Activated CD8-positive, alpha-beta memory T cell treated with anti-CD3 and anti-CD28 coated beads for 1 hour (primary cell): ENCODE measurements at places on chromosomes 3 and 15.

GRCh38 chr3:197352382-197352781 lies 54.0 kb upstream of the DLG1 start:
- DNase-seq = no peak

DNA sequence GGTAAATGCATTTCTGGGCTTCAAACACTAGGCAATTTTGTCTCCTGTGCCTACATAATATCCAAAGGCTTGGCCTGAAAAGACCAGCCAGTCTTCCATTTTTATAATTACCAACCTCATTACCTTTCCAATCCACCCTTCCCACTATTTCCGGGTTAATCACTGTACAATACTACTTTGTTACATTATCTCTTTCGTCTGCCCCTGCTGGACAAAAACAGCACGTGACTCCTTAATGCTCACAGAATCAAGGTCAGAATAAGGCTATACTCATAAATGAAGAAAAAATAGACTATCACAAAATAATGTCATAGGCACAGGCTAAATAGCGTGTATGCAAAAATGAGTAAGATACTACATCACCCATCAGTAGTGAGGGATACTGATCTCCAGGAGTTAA lies 40.1 kb downstream of the ABI3BP start:
- no peak for DNase-seq

GRCh38 chr15:40436116-40436891 lies 4.4 kb upstream of the BAHD1 start:
- DNase-seq = no peak

DNA sequence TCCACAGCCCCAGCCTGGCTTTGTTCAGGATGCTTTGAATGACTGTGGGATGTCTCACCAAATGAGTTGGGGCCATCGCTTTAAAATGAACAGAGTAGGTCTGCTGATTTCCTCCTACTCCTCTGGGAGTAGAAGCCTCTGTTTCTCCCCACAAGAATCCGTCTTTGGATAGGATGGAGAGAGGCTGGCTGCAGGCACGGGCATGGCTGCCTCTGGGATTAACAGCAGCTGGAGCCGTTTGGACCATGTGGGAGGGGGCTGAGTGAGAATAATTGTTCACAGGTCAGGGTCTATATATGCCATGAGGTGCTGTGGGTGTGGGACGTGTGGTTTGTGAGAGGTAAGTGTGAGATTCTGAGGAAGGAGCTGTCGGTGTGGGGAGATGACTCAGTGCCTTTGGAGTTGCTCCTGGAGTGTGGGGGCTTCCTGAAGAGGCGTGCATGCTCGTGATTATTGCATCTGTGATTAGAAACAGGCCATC lies 48.0 kb upstream of the APEH start:
- no peak for DNase-seq

- DNase-seq = no peak
Observed at GRCh38 chr3:133825969-133826727, 20.5 kb downstream of the SRPRB start.

DNA sequence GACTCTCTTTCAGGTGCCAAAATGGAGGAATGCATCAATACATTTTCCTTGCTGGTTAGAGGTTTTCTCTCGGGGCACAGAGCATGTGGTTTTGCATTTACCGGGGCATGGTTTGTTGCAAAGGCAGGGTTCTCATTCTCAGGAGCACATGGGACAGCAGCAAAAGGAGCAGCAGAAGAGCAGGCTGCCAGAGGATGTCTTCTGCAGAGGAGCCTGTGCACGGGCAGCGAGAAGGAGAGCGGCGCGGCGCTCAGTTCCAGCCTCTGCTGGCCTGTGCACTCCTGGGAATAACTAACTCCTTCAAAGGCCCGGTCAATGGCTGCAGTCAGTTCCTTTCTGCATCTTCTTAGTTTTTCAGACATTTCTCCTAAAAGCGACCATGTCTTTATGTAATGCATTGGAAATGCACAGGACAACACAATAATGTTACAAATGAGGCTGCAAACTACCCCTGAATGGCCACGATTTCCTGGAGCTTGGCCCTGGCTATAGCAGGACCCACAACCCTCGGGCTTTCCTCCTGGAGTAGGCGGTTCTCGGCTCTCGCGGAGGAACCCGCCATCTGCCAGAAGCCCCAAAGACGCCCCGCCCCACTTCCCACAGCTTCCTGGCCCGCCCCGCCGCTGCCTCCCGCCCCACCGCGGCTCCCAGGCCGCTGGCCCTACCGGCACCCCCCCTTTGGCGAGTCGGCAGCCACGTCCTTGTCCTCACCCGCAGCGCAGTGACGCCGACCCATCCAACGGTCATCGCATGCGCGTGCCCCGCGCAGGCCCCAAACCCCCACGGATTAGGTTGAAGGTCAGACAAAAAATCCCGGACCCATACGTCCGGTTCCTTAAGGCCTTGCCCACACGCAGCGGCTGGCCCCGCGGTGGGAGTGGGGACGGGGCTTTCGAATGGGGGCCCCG lies at the start of gene C3orf62:
Gene C3orf62 (minus strand): TSS at position 758 of the 908 bp plus-strand sequence. CDS start 360 bp downstream, at position 398.
- DNase-seq = peak; percentile 27

- no peak for DNase-seq
Observed at GRCh38 chr3:41652931-41653330, 309.0 kb downstream of the ULK4 start.

- DNase-seq = no peak
Observed at GRCh38 chr15:79475306-79475705, 43.2 kb downstream of the MINAR1 start.

GRCh38 chr3:188088948-188089685 lies 64.8 kb upstream of the LPP start:
- DNase-seq = no peak

DNA sequence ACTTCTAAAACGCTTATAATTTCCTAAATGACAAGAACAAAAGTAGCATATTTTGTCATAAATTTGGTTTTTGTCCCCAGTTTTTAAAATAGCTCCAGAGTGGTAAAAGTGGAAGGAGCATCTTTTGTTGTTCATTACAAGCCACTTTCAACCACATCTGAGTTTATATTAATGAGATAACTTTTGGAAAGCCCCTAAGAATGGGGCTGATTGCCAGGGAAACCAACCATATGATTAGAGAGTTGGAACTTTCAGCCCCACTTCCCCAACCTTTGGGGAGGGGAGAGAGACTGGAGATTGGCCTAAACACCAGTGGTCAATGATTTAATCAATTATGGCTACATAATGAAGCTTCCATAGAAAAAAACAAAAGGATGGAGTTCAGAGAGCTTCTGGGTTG lies 57.4 kb downstream of the CPA3 start:
- no peak for DNase-seq
